Fibroblast of lung (primary cell): ENCODE measurements at places on chromosomes 2 and 18. TPM values are rescaled to one million over a fixed set of nuclear protein-coding genes. Genes with fewer than 3 reads are reported as not detected.

Gene CEP192
- 32.7 and 32.9 TPM in 2 replicates for total RNA-seq

DNA sequence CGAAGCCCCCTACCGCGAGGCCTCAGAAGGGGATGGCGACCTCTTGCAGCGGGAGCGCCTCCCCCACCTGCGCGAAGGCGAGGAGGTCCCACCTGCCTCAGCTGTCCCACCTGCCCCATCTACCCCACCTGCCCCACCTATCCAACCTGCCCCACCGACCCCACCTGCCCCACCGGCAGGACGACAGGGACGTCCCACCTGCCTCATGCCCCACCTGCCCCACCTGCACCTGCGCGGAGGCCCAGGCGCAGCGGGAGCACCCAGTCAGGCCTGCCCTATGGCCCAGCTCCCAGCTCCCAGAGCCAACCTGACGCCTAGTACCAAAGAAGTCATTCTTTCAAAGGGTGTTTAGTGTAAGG, 489.1 kb upstream of the SMIM21 start:
- no peaks in the 10 kb centered on the region for H3K36me3 ChIP-seq
- no peaks in the 10 kb centered on the region for H3K4me1 ChIP-seq
- no peak overlapping the region for H3K4me3 ChIP-seq
- H3K27me3 ChIP-seq, result no peaks in the 10 kb centered on the region
- H3K27ac ChIP-seq, result no peak overlapping the region
- DNase-seq, result no peak

- H3K27ac ChIP-seq, result no peak overlapping the region
- H3K4me1 ChIP-seq, result no peaks in the 10 kb centered on the region
- no peak for DNase-seq
- H3K27me3 ChIP-seq, result no peaks in the 10 kb centered on the region
Observed at GRCh38 chr2:171909266-171909665, 13.0 kb upstream of the HAT1 start.

GRCh38 chr18:34795070-34795732, 85.1 kb downstream of the DTNA start:
- no peaks in the 10 kb centered on the region for H3K4me1 ChIP-seq
- H3K27ac ChIP-seq, result no peak overlapping the region
- H3K27me3 ChIP-seq, result no peaks in the 10 kb centered on the region

Gene CCDC93
- total RNA-seq, result 24.4 and 32.0 TPM in 2 replicates

DNA sequence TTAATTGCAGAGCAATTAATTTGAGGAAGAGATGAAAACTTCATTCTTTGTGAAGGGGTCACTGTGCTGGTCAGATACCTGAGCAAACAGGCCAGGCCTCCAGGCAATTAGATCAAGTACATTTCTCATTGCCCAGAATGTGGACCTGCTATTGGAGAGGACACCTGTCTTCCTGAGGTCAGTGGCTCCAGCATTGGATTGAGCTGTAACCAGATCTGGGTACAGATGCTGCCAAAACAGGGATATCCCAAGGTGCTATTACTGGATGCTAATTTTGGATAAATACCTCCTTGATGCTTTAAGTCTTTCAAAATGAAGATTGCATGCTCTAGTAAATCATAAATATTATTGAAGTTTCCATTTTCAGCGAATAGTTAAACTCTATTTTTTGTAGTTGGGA, 131.5 kb downstream of the FAM161A start:
- no peak for DNase-seq
- no peaks in the 10 kb centered on the region for H3K36me3 ChIP-seq

Gene NT5C1B
- not detected in 2 replicates for total RNA-seq

DNA sequence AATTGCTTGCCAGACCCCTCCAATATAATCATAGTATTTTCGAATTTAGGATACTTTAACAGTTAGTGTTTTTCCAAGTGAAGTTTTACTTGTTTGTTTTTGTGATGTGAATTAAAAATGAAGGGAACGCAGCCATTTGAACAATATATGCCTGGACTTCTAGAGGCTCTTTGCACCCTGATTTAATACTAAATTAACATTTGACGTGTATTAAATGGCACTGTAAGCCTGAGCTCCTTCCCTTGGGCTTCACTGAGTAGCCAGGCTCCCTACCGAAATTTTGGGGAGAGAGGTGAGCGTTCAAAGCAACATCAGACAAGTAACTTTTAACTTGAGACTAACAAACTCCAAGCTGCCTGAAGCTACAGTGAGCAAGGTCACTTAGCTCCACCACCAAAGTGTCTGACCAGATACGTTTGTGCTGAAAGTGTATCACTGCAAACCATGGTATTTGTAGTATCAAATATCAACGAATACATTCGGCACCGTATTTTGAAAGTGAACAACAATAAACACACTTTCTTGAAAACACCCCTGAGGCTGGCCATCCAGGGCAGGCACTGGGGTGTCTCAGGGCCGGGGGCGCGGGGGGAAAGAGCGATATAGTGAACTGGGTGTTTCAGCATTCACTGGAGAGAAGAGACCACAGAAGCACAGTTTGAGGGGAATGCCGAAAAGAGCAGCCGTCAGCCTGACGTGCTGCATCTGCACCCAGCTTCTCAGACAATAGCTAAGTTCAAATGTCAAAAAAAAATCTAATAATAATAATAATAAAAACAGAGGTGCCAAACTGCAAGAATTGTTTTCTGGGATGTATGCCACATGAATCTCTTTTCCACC, 7.7 kb upstream of the POU3F3 start:
- H3K27me3 ChIP-seq, result peaks cover 37% of the 10 kb centered on the region
- H3K36me3 ChIP-seq, result no peaks in the 10 kb centered on the region
- no peaks in the 10 kb centered on the region for H3K4me1 ChIP-seq
- DNase-seq, result peak; percentile 43
- no peak overlapping the region for H3K4me3 ChIP-seq
- no peak overlapping the region for H3K27ac ChIP-seq

DNA sequence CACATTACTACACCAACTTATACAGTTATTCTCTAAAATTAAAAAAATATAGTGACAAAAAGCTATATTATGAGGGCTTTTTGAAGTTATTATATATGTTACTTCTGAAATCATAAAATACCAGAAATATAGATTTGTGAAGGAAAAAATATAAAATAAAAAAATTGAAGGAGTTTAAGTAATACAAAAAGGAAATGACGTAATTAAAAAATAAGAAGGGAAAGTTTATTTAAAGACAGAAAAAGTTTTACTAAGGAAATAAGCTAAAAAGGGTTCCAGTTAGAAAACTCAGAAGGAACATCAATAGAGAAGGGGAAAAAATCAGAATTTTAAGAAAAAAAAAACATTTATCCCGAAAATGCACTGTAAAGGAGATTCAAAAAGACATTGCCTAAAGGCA, 697.1 kb downstream of the MBD2 start:
- no peaks in the 10 kb centered on the region for H3K4me1 ChIP-seq
- no peaks in the 10 kb centered on the region for H3K27me3 ChIP-seq
- DNase-seq, result no peak
- no peak overlapping the region for H3K27ac ChIP-seq
- H3K4me3 ChIP-seq, result no peak overlapping the region

DNA sequence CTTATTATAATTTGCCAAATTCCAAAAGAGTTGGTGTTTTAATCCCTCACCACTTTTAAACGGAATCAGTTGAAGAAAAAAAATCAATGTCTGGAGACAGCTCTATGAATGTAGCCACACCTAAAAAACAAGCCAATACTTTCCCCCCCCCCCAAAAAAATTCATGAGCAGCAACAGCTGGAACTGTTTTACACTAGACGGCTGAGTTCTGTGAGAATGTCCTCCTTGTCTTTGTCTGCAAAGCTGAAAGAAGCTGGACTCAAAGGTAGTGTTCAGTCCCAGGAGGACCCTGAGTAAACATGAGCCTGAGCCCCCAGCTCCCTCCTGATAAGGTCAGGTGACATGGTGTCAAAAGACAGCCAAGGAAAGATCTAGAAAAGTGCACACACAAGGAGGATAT, 68.2 kb downstream of the ZNF521 start:
- H3K4me3 ChIP-seq, result no peak overlapping the region
- peaks cover 29% of the 10 kb centered on the region for H3K4me1 ChIP-seq
- no peak overlapping the region for H3K27ac ChIP-seq
- no peak for DNase-seq
- no peaks in the 10 kb centered on the region for H3K27me3 ChIP-seq

Gene ZNF804A
- 0.77 and 3.0 TPM in 2 replicates for total RNA-seq

GRCh38 chr18:58569490-58569911, 59.4 kb downstream of the ALPK2 start:
- no peaks in the 10 kb centered on the region for H3K36me3 ChIP-seq
- DNase-seq, result no peak
- H3K27me3 ChIP-seq, result no peaks in the 10 kb centered on the region
- H3K4me1 ChIP-seq, result peaks cover 17% of the 10 kb centered on the region

- H3K4me3 ChIP-seq, result peak overlapping the region; percentile 61
- no peak for DNase-seq
- H3K27ac ChIP-seq, result no peak overlapping the region
Observed at GRCh38 chr18:6730416-6731221, 1.1 kb downstream of the ARHGAP28 start.

- no peak overlapping the region for H3K27ac ChIP-seq
- no peaks in the 10 kb centered on the region for H3K4me1 ChIP-seq
- no peak overlapping the region for H3K4me3 ChIP-seq
- no peaks in the 10 kb centered on the region for H3K27me3 ChIP-seq
- no peak for DNase-seq
Observed at GRCh38 chr2:40302751-40303325, 149.1 kb downstream of the SLC8A1 start.

Gene GATA6
- 6.3 and 10.0 TPM in 2 replicates for total RNA-seq

- H3K27me3 ChIP-seq, result no peaks in the 10 kb centered on the region
- H3K27ac ChIP-seq, result no peak overlapping the region
- H3K4me3 ChIP-seq, result no peak overlapping the region
- H3K4me1 ChIP-seq, result no peaks in the 10 kb centered on the region
- no peaks in the 10 kb centered on the region for H3K36me3 ChIP-seq
Observed at GRCh38 chr18:10846657-10847407, 302.5 kb downstream of the PIEZO2 start.

DNA sequence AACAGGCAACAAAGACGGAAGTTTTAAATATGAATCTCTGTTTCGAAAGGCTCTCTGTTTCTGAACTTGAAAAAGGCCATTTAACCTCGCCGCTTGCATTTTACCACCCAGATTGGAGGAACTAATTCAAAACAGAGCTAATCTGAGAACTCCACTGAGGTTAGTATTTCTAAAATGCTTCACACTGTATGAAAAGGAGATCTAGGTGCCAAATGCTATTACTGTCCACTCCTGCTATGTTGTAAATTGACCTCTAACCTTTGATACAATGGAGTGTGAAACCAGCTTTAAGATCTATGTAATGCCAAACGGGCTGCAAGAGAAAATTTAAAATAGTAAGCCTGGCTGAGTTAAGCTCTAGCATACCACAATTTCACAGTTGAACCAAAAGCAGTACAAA, 364.5 kb downstream of the IRS1 start:
- DNase-seq, result no peak
- H3K27ac ChIP-seq, result no peak overlapping the region
- no peak overlapping the region for H3K4me3 ChIP-seq
- peaks cover 2% of the 10 kb centered on the region for H3K4me1 ChIP-seq

Gene CLHC1
- total RNA-seq, result 7.2 and 11.9 TPM in 2 replicates
